ENCODE measurements at places on chromosomes 4 and X. TPM values are rescaled to one million over a fixed set of nuclear protein-coding genes. Genes with fewer than 3 reads are reported as not detected.
A peak's percentile ranks its signal among the peaks of the same experiment; 100 is the strongest.

- no peak for DNase-seq
These were observed 23.5 kb downstream of the GAB3 start for GRCh38 chrX:154727418-154727817.

DNA sequence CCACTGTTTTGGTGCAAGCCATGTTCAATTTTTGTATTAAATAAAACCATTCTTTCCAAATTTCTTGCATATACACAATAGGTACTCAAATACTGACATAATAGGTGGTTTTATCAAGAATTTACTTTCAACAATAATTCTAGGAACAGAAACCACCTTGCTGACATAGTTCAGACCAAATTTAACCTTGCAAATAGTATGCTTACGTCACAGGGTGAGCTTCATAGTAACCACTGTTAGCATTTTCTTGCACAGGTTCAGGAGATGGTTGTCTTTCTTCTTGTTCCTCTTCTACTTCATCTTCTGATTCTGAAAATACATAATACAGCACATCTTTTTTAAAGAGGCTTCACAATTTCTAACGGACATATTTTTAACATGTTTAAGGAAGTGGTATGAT lies 17.6 kb downstream of the G3BP2 start:
- no peak for DNase-seq

DNA sequence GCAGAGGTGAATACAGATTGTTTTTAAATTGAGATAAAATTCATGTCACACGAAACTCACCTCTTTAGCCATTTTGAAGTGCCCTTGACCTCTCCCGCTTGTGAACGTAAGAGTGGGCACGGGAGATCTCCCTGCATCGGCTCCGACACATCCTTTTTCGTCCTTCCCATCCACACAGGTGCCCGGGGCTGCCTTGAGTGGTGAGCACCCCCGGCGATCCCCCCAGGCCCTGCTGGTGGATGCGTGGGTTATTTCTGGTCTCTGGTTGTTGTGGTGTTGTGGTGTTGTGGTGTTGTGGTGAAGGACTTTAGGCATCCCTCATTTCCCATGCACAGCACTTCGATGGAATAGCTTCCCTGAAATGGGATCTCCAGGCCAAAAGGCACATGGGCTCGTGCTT lies 46.1 kb downstream of the PSAPL1 start:
- peak; percentile 22 for DNase-seq

- no peak for DNase-seq
These were observed 19.5 kb upstream of the FGF2 start for GRCh38 chr4:122806981-122807679.

- no peak for DNase-seq
These were observed 196.4 kb upstream of the RADX start for GRCh38 chrX:106415276-106415895.

- DNase-seq = no peak
These were observed 115.1 kb upstream of the PNPLA4 start for GRCh38 chrX:8042304-8042703.

- DNase-seq = no peak
These were observed 394.6 kb upstream of the FGF13 start for GRCh38 chrX:139106069-139106468.

- DNase-seq = no peak
These were observed 38.2 kb upstream of the TMPRSS11B start for GRCh38 chr4:68283714-68284113.

- DNase-seq = no peak
These were observed 18.7 kb upstream of the CXCL13 start for GRCh38 chr4:77586951-77587383.

DNA sequence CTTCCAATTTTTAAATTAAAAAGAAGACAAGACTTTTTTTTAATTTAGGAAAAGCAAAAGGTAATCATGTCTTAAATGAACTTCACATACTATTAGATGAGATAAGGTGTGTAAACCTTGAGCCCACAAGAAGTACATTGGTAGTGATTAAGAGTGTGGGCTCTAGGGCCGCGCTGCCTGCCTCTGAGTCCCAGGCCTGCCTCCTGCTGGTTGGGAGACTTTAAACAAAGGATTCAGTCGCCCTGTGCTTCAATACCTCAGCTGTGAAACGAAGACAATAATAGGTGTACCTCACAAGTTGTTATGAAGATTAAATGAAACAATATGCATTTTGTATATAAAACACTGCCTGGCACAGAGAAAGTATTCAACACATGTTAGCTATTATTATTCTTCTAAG lies 95.9 kb upstream of the MYOZ2 start:
- no peak for DNase-seq

DNA sequence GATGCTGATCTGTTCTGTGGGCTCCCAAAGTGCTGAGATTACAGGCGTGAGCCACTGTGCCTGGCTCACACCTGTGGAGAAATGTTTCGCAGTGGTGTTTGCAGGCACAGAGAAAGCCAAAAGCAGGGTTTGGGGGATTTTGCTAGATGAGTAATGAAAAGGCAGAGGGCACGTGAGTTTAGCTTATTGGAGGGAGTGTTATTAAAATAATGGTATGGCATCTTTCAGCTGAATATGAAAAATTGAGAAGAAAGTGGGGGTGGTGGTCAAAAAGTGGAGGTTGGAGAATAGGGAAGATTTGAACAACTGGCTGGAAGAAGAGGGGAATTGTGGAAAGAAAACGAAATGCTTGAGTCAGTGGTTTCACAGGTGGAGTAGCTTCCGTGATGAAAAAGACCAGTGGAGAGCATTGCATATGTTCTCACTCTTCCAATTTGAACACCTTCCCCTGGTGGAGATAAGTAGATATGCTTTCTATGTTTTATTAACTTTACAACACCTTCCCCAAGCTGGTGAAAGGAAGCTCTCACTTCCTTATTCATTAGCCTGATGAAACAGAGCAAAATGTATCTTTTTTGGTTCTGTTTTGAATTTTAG lies 1.1 kb upstream of the CHST7 start:
- no peak for DNase-seq

GRCh38 chr4:3730422-3731190 lies 35.6 kb upstream of the ADRA2C start:
- DNase-seq = no peak

- DNase-seq = no peak
These were observed 758 bp upstream of the NR3C2 start for GRCh38 chr4:148442832-148443511.

DNA sequence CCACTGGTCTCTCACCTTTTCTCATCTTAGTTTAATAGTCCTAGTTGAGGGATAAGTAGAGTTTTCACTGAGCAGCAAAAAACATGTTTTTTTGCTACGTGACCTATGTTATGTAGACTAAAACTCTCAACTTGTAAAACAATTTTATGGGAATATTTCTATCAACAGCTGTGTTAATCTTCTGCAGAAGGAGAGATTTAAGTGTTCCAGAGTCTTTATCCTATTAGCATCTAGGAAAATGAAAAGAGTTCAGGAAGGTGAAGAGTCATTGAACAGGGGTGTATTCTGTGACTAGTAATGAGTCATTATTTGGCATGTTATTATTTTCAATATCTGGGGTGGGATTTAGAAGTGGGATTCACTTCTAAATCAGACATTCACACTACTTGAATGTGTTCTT lies 41.9 kb downstream of the RRAGB start:
- no peak for DNase-seq

- no peak for DNase-seq
These were observed 155.3 kb upstream of the HAND2 start for GRCh38 chr4:173685165-173685830.

DNA sequence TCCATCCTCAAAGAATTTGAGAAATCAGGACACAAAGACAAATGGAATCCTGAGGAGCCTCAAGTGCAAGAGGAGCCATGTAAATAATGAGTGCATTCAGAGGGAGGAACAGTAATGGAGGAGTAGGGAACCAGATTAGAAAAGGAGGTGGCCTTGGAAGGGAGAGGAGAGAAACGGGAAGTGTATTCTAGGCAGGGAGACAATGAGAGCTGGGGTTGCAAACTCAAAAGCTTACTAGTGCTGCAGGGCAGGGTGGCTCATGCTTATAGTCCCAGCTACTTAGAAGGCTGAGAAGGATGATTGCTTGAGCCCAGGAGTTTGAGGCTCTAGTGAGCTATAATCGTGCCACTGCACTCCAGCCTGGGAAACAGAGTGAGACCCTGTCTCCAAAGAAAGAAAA lies 113.2 kb upstream of the LSM6 start:
- no peak for DNase-seq

- DNase-seq = no peak
These were observed 6.9 kb downstream of the LSM6 start for GRCh38 chr4:146182443-146182842.

DNA sequence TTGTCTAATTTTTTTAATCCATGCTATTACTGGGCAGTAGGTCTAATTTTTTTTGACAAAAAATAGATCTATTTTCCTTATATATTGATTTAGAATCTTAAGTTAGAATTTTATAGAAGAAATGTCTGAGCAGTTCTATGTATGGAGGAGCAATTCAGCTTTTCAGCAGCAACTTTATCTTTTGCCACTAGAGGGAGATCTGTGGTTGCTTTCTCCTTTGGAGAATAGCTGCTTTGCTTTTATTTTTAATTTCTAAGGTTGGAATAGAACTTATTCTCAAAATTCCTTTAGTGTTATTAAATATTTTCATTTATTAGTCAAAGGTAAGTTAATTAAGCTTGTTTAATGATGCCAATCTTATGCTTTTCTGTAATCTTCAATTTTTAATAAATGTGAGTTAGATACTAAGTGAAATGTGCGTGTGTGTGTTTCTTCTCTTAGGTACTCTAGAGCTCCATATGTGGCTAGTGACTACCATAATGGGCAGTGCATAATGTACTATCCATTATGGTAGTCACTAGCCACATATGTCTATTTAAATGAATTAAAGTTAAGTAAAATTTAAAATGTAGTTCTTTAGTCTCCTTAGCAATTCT lies 29.3 kb downstream of the FAM199X start:
- DNase-seq = no peak

GRCh38 chr4:147842573-147842972 lies 110.7 kb downstream of the ARHGAP10 start:
- DNase-seq = no peak

- DNase-seq = no peak
These were observed 157.0 kb upstream of the DDIT4L start for GRCh38 chr4:100347241-100347640.

DNA sequence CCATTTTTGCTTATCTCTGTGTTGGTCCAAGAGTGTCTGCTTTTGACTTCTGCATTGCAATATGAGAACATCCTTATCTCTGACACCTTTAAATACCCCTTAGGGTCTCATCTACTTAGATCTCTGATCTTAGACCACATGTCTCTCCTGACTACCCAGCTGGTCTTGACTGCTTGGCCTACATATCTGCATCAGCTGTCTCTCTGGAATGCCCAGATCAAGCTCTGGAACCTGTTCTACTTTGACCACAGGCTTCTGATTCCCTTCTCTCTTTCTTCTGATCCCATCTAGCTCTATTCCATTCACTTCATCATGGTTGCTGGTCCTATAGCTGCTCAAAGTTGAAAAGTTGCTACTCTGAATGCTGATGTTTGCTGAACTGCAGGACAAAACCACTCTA lies 301.2 kb downstream of the MAPK10 start:
- no peak for DNase-seq

DNA sequence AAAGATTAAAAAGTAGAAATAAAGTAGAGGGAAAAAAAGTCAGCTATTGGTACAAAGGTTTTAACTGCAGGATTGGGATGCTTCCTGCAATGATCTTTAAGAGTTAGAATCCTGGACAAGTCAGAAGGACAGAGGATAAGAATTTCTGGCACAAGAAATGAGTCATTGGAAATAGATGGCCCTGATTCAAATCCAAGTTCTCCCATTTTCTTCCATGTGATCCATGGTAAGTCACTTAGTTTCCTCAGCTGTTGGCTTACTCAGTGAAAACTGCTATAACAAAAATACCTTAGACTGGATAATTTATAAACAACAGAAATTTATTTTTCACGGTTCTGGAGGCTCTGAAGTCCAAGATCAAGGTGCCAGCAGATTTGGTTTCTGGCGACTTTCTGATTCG lies 13.3 kb upstream of the TBC1D19 start:
- DNase-seq = no peak

DNA sequence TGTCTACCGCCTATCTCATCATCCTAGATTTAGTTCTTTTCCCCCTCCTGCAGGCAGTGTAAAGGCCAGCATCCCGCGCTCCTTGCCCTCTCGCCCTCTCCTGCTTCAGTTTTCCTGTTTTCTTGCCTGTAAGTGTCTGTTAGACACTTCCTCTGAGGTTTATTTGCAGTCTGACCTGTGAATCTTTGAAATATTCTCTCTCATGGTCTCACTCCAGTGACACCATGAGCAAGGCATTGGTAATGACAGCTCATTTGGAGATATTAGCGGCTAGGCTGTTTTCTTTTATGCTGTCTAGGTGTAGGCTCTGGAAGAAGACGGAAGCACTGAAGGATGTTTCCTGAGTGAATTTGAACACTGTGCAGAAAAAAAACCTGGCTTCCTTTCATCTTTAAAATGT lies 179.6 kb downstream of the KDR start:
- DNase-seq = no peak

DNA sequence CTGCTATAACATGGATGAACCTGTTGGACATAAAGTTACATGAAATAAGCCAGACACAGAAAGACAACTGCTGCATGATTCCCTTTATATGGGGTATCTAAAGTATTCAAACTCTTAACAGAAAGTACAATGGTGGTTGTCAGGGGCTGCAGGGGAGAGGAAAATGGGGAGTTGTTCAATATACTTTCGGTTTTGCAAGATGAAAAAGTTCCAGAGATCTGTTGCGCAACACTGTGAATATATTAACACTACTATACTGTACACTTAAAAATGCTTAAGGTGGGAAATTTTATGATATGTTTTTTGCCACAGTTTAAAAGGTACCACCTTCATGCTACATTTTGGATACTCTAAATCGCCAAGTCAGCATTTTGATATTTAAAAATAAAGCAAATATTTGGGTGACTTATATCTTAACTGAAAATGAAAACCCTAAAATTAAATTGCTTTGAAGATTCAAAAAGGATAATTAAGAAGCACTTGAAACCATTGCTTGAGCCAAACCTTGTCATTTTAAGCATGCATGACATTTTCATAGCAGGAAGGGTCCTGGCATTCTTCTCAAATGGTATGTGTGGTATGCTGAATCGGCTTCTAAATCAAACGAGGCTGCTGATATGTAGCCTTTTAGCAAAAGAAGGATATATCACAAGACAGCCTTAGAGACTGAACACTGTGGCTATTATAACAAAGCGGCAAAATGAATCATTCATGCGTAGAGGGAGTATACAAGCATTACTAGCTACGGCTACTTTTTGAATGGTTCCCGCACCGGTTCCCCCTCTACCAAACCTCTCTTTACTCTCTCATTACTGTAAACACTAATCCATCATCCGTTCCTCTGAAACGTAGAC lies 607.1 kb upstream of the DIPK2B start:
- DNase-seq = no peak

GRCh38 chr4:84530454-84530853 lies 31.4 kb upstream of the NKX6-1 start:
- no peak for DNase-seq

GRCh38 chr4:119212234-119212963 lies at the start of gene USP53:
Gene USP53 (plus strand): TSS chr4:119212713. CDS start chr4:119239760, 27,047 bp downstream.
- peak; percentile 99 for DNase-seq

- no peak for DNase-seq
These were observed 34.8 kb downstream of the PHOX2B start for GRCh38 chr4:41713768-41714167.

XG gene
- 1.3 TPM for total RNA-seq

OPHN1 gene
- 8.6 TPM for total RNA-seq

VEGFD gene
- total RNA-seq = 0.70 TPM

SAGE1 gene
- total RNA-seq = not detected

IQSEC2 gene
- total RNA-seq = 22.2 TPM

FRG2 gene
- total RNA-seq = not detected

INPP4B gene
- total RNA-seq = 35.4 TPM

NIPAL1 gene
- total RNA-seq = 13.3 TPM

EFHC2 gene
- 1.5 TPM for total RNA-seq

DMD gene
- total RNA-seq = 76.4 TPM

CSAG1 gene
- not detected for total RNA-seq

HSPA4L gene
- total RNA-seq = 5.2 TPM

ANKRD50 gene
- total RNA-seq = 73.1 TPM
